ENCODE measurements at places on chromosomes 4 and X.

- DNase-seq = no peak
Observed at GRCh38 chr4:12304905-12305304, 876.2 kb upstream of the HS3ST1 start.

DNA sequence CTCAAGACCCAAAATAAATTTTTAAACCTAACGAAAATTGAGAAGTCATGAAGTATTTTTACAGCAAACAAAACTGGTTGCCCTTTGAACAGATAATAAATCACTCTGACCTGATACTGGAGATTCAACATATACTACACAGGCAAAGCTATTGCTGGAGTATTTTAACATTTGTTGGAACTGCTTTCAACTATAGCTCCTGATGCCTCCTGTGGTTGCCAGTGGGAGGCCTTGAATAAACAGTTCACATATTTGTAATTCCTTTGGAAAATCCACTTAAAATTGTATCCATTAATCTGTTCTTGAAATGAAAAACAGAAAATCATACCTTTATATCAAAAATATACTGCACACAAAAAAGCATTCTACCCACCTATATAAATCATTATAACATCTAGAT is 605.1 kb downstream of the KCTD8 start:
- DNase-seq = no peak

DNA sequence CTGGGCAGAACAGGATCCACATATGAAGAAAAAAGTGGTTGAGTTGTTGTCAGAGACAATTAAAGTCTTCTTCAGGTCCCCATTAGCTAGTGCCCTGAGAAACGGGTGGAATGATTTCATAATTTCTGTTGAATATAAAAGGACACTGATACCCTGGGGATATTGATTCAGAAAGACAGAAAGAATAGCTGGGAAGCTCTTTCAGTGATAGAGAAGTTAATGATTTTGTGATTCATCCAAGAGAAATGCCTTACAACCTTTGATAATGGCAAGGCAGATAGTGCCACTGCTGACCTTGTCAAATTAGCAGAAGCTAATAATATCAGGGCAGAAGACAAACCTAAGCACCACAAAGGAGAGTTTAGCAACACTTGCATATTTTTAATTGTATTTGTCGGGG is 37.9 kb downstream of the UNC5C start:
- DNase-seq = no peak

GRCh38 chr4:84493092-84493850 is 5.8 kb downstream of the NKX6-1 start:
- peak; percentile 32 for DNase-seq

DNA sequence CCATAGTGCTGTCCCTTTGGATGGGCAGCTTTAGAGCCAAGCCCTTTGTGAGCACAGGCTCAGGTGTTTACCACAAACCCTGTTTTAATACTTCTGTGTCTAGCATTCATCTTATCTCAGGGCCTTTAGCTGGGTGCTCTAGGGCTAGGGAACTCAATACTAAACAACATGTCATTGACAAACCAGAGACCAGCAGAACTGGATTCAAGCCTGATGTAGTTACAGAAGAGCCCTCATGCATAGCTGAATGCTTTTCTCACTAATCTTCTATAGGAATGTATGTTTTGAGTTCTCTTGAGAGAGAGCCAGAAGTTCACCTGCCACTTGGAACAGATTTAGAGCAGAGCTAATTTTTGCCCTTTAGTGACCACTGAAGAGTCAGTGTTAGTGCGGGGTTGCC is 142.6 kb downstream of the DCK start:
- DNase-seq = no peak

- DNase-seq = peak; percentile 65
Observed at GRCh38 chr4:187814737-187815465, 180.7 kb upstream of the ZFP42 start.

DNA sequence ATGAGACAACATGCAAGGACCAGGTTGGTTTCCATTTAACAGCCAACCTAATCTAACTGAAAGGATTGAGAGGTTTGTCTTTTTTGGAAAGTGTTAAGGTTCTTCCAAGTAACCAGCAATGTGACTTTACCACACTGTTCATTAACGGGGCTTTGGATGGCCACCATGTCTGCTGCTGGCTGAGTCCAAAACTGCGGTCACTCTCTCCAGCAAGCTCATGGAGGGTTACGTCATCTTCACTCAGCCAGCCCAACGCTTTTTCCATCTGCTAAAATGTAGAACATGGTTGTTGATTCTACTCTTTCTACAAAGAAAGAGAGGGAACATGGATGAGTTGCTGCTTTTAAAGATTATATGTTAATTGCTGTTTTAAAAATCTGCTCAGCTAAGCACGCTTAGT is 11.0 kb downstream of the PKD2 start:
- no peak for DNase-seq

- no peak for DNase-seq
Observed at GRCh38 chrX:13250826-13251580, 68.8 kb downstream of the ATXN3L start.

DNA sequence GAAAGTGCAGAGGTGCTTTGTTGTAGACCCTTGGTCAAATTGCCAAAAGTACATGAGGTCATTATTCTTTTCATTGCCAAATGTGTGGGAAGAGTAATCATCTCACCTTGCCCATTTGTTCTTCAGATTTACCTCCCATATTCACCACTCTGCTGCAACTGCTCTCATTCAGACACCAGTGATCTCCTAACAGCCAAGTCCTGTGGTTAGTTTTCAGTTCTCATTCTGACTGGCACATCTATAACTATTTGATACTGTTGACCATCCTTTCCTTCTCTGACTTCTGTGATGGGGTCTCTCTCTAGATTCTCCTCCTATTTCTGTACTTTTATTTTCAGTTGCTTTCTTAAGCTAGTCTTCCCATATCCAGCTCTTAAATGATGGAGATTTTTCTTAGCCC is 39.8 kb downstream of the GRIA3 start:
- DNase-seq = no peak

DNA sequence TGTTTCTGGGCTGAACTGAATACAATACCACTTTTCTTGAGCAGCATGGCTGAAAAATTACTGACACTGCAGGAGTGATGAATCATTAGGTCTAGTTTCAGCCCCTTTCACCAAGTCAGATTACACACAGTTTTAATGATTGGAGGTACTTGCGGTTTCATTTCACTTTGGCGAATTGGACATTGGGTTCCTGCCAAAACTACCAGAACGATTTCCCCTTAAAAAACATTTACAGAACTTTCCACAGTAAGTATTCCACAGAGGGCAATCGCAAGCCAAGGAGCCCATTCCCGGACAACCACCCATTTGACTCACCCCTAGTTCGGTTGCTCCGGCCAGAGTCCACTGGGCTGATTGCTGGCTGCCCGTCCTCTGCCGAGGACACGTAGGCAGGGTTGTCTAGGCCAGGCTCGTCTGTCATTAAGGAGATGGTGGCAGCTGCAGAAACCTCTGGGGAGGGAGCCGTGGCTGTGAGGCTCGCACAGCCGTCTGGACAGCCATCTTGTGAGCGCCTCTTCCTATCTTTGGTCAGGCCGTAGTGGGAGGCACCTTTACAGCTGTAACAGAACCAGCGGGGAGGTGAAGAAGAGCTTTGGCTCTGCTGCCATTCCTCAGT is 83.5 kb downstream of the LNX1 start:
- DNase-seq = no peak

DNA sequence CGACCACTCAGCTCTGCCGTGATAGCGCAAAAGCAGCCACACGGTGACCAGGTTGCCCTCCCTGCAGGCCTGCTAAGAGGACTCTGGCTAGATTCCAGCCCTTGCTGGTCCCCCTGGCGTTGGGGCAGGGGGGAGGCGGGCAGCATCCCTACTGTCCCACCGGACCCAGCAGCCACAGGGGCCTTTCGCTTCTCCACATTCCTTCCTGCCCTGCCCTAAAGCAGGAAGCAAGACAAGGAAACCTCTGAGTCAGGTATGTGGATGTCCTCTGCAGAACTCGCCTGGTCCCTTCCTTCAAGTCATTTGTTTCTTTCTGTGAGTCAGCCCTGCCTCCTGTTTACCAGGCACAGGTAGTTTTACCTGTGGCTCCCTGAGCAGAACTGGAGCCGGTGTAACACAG is 60.2 kb upstream of the CLDN34 start:
- no peak for DNase-seq

DNA sequence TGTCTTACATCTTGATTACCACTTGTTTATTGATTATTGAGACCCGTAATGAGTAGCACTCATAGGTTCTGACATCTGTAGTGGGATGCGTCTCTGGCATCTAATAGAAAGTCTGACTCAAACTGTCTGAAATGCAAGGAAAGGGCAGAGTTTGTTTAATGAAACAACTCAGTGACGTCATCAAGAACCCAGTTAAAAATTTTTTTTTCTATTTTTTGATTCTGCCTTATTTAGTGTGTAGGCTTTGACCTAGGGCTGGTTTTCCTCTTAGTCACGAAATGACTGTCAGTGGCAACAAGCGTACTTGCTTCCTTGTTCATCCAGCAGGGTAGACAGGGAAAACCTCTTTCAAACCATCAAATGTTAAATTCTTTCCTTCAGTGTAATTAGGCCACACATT is 3.1 kb upstream of the CDKL5 start:
- no peak for DNase-seq

DNA sequence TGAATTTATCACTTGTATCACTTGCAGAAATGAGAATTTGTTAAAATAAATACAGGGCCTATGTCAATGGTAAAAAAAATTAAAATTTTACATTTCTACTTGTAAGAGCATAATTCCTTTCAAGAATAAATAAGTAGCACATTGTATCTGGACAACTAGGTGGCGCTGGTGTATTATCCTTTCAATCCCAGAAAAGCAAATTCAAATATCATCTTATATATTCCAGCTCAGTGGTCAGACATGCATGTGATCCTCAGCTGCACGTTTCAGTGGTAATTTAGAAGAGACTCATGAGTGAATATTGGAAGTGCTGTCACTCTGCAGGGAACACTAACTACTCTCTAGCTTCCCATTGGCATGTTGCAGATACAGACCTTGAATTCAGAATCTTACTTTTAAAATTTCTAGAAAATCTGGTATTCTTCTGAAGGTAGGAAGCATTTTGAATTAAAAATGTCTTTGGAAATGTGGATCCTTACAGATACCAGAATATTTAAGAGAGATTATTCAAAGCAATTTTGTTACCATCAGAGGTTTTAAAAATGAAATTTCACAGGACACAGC is 1414.7 kb upstream of the TENM3 start:
- DNase-seq = peak; percentile 72

DNA sequence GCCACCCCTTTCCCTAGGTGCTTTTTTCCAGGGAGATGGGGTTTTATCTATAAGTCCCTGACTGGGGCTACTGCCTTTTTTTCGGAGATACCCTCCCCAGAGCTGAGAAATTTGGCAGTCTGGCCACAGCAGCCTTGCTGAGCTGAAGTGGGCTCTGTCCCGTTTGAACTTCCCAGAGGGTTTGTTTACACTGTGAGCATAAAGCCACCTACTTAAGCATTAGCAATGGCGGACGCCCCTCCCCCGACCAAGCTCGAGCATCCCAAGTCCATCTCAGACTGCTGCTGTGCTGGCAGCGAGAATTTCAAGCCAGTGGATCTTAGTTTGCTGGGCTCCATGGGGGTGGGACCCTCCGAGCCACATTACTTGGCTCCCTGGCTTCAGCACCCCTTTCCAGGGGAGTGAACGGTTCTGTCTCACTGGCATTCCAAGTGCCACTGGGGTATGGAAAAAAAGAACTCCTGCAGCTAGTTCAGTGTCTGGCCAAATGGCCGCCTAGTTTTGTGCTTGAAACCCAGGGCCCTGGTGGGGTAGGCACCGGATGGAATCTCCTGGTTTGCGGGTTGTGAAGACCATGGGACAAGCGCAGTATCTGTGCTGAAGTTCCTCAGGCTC is 456.4 kb upstream of the HTR2C start:
- no peak for DNase-seq

- no peak for DNase-seq
Observed at GRCh38 chrX:112961981-112962380, 121.3 kb upstream of the AMOT start.

DNA sequence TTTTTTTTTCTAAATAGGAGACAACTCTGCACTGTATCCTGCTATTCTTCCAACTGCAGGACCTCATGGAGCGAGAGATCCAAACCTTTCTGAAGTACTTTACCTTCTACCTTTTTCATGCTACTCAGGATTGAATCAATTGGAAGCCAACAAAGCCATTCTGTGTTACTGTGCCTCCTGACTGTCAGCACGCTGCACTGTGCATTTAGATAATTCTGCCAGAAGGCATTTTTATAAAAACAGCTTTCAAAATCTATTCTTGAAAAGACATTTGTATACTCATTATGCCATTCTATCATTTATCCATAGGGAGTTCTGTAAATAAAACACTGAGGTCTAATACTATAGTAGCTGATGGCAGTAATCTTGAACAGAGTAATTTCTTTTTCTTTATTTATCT is 142.8 kb downstream of the SLIT2 start:
- DNase-seq = no peak

DNA sequence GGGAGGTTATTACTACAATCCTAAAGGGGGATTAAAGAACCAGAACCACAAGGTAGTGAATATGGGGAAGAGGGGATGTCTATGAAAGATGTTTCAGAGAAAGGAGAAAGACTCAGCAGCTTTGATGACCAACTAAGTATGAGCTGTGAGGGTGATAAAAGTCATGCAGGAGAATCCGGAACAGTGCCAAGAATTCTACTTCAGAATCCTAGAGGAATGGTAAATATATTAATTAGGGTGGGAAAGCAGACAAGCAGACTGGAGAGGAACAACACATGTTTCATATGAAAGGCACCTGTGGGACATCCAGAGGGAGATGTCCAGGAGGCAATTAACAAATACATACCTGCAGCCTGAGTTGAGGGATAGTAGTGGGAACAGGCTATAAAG is 642.2 kb upstream of the DIPK2B start:
- DNase-seq = no peak

DNA sequence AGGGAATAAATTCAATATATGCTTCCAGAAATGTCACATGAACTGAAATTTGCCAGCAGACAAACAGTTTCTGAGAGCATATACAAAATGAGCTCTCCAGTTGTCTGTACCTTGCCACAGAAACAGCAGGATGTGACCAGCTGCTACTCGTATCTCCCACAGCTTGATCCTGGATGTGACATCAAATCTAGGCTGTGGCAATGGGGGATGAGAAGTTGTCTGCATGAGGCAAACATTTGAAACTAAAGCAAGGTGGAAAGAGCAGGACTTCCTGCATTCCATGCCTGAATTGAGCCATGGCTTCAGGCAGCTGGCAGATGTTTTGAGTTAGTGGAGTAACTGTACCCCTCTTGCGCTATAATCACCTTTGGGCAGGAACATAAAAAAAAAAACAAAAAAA is 1724.0 kb downstream of the RPA4 start:
- no peak for DNase-seq

Data from NCI-H510A treated with DMSO at 0.1 percent for 48 hours (cell line).